ENCODE measurements at places on chromosomes 6 and 20.
A peak's percentile ranks its signal among the peaks of the same experiment; 100 is the strongest.

- no peak for DNase-seq
These were observed 169.8 kb downstream of the SAMD5 start for GRCh38 chr6:147678253-147678652.

- DNase-seq: no peak
These were observed 683.7 kb upstream of the ID4 start for GRCh38 chr6:19153270-19153980.

GRCh38 chr20:38804682-38805501 lies 605 bp upstream of the PPP1R16B start:
- DNase-seq: peak; percentile 83

GRCh38 chr6:98924647-98925046 lies 23.1 kb downstream of the FBXL4 start:
- no peak for DNase-seq

- no peak for DNase-seq
These were observed 227.4 kb downstream of the TMEM200A start for GRCh38 chr6:130593200-130593599.

DNA sequence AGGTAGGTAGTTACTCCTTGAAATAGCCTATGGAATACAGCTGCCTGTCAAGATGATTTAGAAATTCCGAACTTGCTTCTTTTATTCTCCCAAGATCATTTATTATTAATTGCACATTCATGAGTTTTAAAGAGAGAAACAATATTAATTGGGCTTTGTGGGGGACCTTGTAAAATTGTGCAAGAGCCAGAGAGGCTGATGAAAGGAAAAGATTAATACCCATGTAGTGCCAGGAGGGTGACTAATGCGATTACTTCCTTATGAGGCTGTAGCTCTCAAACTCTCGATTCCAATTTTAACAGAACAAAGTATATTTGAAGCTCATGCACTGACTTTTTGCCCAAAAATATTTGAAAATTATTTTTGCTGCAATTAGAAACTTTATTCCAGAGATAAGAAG lies 423.8 kb upstream of the ID4 start:
- no peak for DNase-seq

- no peak for DNase-seq
These were observed 264.5 kb downstream of the CD83 start for GRCh38 chr6:14381829-14382677.

DNA sequence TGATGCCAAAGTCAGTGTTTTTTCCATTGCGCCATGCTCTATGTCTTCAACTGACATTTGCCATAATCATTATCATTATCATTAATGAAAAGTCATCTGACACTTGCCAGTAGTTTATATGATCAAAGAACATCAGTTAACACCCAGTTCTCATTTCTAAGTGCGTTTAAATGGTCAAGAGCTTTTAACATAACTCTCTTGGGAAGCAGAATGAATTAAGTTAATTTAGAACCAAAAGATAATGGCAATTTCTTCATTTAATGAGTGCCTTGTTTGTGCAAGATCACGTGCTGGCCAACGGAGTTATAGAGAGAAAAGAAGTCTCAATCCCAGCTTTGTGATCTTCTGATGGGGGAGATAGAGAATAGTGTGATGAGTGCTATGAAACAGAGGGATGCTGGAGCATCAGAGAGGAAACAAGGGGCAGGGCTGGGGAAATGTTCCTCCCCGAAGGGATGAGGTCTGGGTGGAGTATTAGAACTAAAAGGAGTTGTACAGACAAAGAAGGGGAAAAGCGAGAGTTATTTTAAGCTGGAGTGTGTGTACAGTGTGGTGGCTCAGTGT lies 20.3 kb downstream of the ANKS1A start:
- no peak for DNase-seq

DNA sequence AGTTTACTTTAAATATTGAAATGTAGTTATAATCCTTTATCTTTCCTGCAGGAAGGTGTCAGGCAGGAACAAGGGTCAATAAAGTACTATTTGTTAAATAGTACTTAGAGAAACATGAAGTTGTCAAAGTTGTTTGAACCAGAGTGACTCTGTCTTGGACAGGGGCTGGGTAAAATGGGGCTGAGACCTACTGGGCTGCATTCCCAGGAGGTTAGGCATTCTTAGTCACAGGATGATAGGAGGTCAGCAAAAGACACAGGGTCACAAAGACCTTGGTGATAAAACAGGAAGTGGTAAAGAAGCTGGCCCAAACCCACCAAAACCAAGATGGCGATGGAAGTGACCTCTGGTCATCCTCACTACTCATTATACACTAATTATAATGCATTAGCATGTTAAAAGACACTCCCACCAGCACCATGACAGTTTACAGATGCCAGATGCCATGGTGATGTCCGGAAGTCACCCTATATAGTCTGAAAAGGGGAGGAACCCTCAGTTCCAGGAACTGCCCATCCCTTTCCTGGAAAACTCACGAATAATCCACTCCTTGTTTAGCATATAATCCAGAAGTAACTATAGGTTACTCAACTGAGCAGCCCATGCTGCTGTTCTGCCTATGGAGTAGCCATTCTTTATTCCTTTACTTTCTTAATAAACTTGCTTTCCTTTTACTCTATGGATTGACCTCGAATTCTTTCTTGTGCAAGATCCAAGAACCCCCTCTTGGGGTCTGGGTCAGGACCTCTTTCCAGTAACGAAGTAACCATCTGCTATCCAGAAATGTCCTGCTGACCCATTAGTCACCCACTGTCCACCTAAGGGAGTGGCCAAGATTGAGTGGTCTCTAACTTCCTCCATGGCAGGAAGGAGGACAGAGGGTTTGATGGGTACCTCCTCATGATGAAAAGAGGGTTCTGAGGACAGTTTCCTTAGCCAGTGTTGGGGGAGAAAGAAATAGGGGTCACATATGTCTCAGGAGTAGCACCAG lies 19.6 kb downstream of the SLC22A2 start:
- DNase-seq: no peak

GRCh38 chr6:145904391-145904790 lies 59.8 kb downstream of the SHPRH start:
- no peak for DNase-seq

DNA sequence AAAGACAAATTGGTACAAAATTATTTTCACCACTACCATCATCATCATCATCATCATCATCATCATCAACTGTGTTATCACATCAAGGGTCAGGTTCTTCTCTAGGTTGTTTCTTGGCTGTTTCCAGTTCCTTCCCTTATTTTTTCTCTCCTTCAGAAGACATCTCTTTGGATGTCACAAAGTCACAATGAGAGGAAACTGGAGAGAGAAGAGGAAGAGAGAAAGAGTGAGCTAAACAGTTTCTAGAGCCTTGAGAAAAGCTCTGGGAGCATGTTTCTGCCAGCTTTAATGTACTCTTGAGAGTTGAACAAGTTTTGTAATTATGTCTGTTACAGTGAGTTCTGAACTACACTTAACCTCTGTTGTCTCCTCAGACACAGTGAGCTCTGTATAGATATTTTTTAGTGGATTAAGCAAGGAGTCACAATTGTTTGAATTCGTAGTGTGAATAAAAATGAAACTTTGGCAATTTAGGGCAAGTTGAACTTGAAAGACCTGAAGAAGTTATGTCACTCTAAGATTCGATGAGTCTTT lies 123.0 kb upstream of the AKIRIN2 start:
- no peak for DNase-seq

Data from neuronal stem cell (in vitro differentiated cells).